H1 (cell line): ENCODE measurements at places on chromosomes 13 and 19. TPM values are rescaled to one million over a fixed set of nuclear protein-coding genes. Genes with fewer than 3 reads are reported as not detected.

GRCh38 chr19:40686882-40687524 lies 3.4 kb downstream of the NUMBL start:
- DNase-seq = no peak

RHPN2 gene
- 31.1 and 36.2 TPM in 2 replicates for total RNA-seq

- no peak for DNase-seq
Observed at GRCh38 chr13:42498521-42498920, 75.4 kb upstream of the TNFSF11 start.

GRCh38 chr13:38763446-38764381 lies 76.8 kb downstream of the FREM2 start:
- peak; percentile 19 for DNase-seq

SIAH3 gene
- 0.08 and 0.15 TPM in 2 replicates for total RNA-seq

DNA sequence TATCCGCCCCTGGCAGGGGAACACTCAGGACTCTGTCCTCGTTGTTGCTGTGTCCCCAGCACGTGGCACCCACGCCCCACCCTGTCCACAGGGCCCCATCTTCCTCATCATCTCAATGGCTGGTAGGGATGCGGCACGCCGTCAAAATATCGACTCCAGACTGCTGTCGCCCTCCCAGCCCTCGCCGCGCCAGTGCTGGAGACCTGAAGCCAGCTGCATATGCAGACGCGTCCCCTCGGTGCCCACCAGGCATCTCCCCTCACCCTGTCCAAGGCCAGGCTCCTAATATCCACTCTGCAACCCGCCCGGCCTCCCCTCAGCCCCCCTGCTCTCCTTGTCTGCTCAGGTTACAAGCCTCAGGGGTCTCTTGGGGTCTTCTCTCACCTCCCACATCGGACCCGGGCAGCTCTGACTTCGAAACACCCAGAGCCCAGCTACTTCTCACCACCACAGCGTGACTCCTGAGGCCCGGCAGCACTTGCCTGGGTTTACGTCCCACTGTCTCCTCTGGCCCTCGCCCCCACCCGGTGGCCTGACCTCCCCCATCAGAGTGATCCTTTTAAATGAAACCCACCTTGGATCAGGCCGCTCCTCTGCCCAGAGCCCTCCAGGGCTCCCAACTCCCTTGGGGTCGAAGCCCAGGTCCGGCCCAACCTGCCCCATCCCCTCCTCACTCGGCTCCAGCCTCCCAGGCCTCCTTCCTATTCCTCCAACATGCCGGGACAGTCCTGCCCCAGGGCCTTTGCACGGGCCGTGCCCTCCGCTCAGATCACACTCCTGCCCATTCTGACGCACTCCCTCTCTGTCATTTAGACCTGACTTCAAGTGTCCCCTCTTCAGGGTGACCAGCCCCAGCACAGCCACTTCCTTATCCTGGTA lies 12.5 kb downstream of the PLIN4 start:
- no peak for DNase-seq
